ENCODE measurements at places on chromosomes 6 and 20.

- DNase-seq = no peak
Observed at GRCh38 chr6:37495244-37495934, 4.3 kb downstream of the CCDC167 start.

DNA sequence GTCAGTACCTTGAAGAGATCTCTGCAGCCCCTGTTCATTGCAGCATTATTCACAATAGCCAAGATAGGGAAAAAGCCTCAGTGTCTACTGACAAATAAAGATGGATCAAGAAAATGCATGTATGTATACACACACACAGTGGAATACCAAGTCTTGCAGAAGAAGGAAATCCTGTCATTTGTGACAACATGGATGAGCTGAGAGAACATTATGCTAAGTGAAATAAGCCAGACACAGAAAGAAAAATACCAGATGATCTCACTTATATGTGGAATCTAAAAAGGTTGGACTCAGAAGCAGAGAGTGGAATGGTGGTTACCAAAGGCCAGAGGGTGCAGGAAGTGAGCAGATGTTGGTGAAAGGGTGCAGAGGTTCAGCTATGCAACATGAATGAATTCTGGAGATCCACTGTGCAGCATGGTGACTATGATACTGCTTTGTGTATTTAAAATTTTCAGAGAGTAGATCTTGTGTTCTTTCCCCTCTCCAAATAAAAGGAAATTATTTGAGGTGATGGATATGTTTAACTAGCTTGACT is 11.0 kb upstream of the SLC22A1 start:
- DNase-seq = no peak

- no peak for DNase-seq
Observed at GRCh38 chr20:22579711-22580697, 4.4 kb downstream of the FOXA2 start.

DNA sequence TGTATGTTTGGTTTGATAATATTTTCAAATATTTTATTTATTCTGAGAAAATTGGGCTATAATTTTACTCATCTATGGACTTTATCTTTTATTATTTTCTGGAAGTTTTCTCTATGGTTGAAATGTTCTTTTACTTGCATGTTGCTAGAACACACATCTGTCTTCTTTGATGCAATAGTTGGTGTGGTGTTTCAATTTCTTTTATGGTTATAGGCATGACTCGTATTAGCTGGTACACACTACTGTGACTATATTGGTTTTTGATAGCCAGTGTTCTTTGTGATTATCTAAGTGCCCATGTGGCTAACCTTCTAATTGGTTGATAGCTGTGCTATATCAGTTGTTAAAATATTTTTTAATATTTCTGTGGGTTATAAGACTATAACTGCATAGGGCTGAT is 1343.3 kb upstream of the GJE1 start:
- no peak for DNase-seq

GRCh38 chr6:16635810-16636602 is 125.3 kb downstream of the ATXN1 start:
- no peak for DNase-seq

DNA sequence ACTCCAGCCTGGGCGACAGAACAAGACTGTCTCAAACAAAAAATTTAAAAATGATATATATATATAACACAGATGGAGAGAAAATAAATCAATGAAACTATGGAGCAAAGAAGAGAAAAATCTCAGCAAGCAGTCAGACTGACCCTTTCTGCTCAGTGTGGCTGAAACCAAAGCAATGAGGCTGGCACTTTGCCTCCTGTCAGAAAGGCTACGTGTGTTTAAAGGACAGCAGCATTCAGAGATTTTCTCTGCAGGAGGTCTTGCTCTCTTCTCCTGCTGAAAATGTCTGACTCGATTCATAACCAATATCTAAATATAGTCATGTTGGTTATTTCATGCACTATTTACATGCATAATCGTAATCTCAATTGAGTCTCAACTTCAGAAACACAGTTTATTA is 527.0 kb upstream of the JARID2 start:
- DNase-seq = no peak

DNA sequence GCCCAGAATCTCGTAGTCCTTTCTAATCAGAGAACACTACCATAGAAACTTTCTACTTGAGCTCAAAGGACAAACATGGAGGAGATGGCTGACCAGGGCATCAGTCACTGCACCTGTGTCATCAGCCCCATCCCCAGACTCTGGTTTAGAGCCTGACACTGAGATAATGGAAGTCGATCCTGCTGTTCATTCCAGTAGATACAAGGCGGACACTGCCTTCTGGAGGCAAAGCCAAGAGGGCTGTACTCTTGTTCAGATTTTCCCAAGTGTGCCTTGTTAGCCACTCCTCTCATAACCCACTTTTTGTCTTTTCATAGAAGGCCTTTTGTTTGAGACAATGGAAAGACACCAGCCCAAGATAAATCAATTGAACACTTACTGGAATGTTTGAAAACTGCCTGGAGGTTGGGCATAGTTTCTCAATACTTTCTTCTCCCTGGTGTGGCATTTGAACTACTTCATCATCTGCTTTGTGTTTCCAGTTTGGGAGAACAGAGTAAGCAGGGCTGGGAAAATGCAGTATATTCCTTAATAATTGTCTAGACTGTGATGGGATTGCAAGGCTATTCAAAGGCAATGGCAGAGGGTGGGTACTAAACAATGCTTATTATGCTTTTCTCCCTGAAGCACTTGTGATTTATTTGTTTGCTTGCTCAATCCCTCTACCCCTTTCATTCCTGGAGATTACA is 99.7 kb downstream of the CLIC5 start:
- no peak for DNase-seq

All from cerebellum (tissue), 4 donors.